ENCODE measurements at places on chromosomes 4 and X.

DNA sequence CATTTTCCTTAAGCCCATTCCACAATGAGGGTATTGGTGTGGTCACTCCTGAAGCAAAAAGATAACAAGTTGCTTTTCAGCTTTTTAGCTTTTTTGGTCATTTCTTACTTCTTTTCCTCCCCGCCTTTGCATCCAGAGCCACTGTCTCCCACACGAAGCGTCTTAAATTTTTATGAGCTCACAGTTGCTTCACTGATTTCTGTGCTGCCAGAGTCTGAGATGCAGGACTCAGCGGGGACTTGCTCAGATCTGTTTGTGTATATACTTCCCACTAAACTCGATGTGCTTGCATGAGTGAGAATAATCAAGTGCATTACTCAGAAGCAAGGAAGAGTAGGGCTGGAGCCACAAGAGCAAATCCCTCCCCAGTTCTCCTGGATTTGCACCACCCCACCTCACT lies 80.2 kb upstream of the FHL1 start:
- no peak for DNase-seq

GRCh38 chrX:28135378-28136047 lies 154.3 kb upstream of the DCAF8L1 start:
- no peak for DNase-seq

GRCh38 chr4:185502386-185502785 lies 30.9 kb upstream of the CCDC110 start:
- DNase-seq = no peak

DNA sequence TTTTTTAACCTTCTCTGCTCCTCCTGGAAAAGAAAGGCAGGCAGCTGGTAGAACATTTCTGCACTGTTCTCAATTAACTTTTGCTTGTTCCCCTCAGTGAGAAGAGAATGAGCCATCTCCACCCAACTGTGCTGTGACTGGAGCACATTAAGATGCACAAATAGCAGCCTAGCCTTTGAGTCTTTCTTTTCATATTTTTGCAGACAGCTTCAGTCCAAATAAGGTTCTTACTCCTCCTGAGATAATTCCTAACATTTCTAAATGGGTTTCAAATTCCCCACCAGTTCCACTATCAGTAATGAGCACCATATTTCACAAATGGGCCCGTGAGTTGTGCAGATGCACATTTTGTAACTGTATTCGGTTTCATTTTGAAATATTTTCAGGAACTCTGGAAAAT lies 118.6 kb downstream of the SPCS3 start:
- no peak for DNase-seq

- DNase-seq = no peak
Observed at GRCh38 chr4:77711469-77711868, 105.8 kb downstream of the CXCL13 start.

DNA sequence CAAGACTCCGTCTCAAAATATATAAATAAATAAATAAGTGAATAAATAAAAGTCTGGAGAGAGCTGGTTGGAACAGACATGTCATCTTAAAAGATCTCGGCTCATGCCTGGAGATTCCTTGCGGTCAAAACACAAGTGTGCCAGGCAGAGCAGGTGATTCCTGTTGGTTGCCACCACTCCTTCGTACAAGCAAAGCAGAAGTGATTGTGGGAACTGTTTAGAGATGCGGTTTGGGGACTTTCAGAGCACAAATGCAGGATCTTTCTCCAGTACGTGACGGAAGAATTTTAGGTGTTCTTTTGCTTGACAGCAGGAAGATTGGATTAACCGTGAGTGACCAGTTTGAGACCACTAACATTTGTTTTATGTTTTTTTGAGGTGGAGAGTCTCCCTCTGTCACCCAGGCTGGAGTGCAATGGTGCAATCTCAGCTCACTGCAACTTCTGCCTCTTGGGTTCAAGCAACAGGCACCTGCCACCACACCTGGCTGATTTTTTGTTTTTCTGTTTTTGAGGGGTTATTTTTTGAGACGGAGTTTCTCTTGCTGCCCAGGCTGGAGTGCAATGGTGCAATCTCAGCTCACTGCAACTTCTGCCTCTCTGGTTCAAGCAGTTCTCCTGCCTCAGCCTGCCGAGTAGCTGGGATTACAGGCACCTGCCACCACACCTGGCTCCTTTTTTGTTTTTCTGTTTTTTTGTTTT lies 2.8 kb upstream of the CRLF2 start:
- DNase-seq = no peak

DNA sequence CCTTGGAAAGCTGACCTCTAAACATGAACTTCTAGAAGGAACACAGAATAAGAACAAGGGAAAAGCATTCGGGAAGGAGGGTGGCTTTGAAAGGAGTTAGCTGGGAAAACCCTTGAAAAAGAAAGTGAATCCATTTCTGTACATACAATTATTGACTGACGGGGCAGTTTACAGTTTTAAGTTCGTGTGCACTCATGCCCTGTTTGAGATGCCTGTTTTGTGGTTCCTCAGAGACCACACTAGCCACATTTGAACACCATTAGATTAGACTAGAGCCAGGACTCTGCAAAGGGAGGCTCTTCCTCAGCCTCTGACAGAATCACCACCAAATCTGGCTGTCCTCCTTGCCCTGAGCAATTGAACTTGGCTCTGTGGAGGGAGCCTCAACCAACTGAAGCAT lies 158.3 kb downstream of the PALLD start:
- DNase-seq = no peak

- DNase-seq = no peak
Observed at GRCh38 chrX:4656419-4656818, 943.0 kb upstream of the PRKX start.

DNA sequence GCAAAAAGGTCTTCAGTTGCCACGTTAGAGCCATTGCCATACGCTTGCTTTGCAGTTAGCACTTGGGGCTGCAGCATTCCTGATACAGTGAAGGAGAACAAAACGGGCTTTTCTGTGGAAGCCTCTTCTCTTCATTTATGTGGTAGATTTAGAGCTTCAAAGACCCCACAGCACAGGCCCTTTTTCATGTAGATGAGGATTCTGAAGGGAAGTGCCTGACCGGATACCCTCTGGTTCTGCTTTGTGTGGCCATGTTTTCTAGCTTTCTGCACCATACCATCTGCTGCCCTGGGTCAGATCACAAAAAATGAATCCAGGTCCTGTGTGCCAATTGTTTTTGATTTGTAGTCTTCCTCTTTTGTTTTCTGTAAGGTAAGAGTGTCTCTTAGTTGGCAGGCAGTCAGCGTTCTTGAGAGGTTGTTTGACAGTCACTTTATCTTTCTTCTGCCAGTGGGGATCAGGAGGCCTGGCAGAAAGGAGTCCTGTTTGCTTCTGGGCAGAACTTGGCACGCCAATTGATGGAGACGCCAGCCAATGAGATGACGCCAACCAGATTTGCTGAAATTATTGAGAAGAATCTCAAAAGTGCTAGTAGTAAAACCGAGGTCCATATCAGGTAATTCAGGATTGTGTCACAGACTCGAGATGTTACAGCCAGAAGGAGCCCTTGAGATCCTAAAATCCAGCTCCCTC lies 7.7 kb downstream of the LAP3 start:
- peak; percentile 78 for DNase-seq

DNA sequence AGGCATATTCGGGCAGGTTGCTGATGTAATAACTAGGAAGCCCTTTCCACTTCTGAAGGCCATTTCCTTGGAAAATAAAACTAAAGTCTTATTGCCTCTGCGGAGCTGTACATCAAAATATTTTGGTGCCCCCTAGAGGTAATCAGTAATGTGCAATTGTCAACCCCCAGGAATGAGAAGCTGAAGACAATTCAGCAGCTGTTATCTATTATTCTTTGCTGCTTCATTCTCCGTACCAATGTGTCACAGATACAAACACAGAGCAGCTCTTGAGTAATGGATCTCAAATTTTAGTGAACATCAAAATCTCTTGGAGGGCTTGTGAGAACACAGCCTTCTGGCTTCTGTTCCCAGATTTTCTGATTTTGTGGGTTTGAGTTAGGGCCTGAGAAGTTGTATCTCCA lies 3.5 kb upstream of the SLIT2 start:
- DNase-seq = peak; percentile 56

- DNase-seq = no peak
Observed at GRCh38 chrX:77167993-77168392, 279.2 kb upstream of the FGF16 start.

- DNase-seq = no peak
Observed at GRCh38 chr4:38857354-38858096, 908 bp upstream of the TLR6 start.

DNA sequence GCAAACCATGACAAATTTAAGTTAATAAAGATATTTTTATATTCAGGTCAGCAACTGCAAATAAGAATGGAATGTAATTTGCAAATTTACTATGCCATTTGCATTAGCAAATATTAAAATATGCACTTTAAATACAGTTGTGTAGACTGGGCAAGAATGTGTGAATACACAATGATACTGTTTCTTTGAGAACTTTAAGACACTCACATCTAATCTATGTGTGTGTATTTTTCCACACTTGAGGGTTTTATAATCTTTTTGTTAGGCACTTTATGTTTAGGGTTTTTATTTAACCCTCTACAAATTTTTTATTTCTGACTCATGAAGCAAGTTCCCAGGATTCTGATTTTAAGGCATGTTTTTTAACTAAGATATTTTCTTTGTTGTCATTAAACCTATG lies 23.9 kb upstream of the NDNF start:
- DNase-seq = no peak

- no peak for DNase-seq
Observed at GRCh38 chrX:4451591-4451990, 738.1 kb upstream of the PRKX start.

DNA sequence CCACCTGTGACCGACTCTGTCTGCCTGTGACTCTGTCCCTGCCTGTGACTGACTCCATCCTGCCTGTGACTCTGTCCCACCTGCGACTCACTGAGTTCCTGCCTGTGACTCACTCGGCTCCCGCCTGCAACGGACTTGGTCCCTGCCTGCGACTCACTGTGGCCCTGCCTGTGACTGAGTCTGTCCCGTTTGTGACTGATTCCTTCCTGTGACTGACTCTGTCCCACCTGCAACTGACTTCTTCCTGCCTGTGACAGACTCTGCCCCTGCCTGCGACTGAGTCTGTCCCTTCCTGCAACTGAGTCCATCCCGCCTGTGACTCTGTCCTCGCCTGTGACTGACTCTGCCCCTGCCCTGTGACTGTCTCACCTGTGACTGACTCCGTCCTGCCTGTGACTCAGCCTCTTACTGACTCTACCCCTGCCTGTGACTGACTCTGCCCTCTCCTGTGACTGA lies 9.6 kb upstream of the UVSSA start:
- DNase-seq = no peak

- no peak for DNase-seq
Observed at GRCh38 chr4:37051866-37052265, 192.7 kb upstream of the NWD2 start.

DNA sequence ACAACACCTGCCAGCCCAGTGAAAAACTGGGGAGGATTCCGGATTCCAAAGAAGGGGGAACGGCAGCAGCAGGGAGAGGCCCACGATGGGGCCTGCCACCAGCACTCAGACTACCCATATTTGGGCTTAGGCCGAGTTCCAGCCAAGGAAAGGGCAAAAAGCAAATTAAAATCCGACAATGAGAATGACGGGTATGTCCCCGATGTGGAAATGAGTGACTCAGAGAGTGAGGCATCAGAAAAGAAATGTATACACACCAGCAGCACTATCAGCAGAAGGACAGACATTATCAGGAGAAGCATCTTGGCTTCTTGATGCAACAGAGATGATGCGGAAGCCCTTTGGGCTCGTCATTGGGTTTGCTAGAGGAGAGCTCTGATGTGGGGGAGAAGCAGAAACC lies 62.4 kb downstream of the JADE1 start:
- no peak for DNase-seq

DNA sequence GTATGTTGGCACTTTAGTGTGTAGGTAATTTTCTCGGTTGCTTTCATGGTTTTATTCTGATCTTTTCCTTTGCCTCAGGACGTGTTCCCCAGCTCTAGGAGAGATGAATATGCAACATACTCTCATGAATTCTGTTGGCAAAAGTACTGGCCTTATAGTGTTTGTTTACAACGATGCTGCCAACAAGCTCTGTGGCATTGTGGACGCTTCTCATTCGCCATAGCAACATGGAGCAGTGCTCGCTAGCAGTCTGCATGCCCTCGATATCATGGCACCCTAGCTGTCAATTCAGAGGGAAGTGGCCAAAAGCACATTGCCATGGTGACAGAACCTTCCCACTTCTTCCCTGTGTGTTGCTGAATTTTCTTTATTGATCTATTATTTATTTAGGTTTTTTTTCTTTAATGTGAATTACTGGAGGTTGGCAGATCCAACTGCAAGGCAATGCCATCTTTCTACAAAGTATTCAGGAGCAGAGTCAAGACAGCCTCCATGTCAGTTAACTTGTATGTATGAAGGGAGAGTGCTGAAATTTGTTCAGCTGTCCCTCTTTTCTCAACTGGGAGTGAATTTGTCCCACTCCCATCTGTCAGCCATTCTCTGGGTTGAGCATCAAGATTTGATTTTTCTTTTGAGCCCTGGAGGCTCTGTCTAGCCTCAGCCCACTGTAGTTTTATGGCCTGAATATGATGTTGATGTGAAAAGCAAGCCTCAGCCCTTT lies 224.9 kb upstream of the VCX3A start:
- DNase-seq = no peak

- no peak for DNase-seq
Observed at GRCh38 chr4:33825685-33826084, 2418.6 kb downstream of the ARAP2 start.

DNA sequence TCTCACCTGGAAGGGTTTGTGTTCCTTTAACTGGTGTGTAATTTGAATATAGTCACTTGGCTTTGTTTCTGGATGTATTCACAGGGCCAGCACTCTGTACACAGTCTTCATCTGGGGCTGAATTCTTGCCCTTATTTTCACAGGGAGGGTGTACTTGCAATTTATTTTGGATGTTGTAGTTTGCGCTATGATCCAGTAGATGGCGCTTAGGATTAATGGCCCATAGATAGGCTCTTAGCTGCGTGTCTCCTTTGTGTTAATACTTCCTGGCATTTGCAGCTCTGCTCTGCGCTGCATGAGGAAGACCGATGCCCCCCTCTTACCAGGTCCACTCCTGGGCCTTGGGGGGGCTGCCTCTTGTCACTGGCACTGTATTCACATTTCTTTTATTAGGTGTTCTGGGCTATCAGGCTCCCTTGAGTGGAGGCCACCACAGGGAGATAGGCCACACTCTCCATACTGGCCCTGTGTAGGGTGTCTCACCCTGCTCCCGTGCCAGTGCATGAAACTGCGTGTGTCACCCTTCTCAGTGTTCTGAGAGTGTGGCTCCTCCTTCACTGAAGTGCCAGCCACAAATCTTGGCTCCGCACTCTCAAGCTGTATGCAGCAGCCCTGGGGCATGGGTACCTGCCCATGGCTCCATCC lies 562.2 kb downstream of the ZIC3 start:
- no peak for DNase-seq

GRCh38 chr4:142291299-142292050 lies 554.6 kb downstream of the INPP4B start:
- no peak for DNase-seq

DNA sequence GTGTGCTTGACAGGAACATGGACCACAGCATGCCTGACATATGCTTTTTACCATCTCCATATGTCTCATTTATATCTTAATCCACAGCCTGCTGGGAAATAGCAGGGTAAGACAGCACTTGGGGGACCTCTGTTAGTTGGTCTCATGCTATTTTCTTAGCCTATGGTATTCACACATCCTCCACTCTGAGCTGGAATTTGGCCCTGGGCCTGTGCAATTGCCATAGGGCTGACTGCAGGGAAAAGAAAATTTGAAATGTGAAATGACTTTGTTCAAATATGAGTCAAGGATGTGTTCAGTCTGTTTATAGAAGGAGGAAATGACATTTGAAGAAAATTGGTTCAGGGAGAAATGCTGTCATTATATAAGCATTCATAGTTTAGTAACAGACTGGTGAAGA lies 9.6 kb upstream of the MAP7D3 start:
- DNase-seq = no peak

Data from NCI-H446 treated with DMSO at 0.1 percent for 48 hours (cell line).